G401 (cell line): ENCODE measurements at places on chromosomes 11 and 22.

GRCh38 chr22:49235463-49236300 lies 592.0 kb downstream of the BRD1 start:
- DNase-seq: no peak

GRCh38 chr11:38005597-38005996 lies 1407.6 kb upstream of the RAG2 start:
- no peak for DNase-seq

- peak; percentile 86 for DNase-seq
Observed at GRCh38 chr11:75022759-75023396, 34.1 kb downstream of the NEU3 start.

DNA sequence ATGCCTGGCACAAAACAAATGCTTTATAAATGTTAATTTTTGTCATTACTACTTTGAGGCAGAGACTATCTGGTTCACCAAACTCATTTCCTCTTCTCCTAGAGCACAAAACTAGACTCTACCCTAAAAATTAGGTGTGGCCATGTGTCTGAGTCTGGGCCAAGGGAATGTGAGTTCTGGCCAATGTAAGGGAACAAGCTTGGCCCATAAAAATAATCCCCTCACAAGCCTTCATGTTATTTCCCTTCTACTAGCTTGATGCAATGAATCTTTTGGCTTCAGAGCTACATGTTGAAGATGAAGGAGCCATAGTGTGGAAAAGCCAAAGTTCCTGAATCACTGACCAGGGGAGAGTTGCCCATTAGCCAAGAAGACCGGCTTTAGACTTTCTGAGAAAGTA lies 406.5 kb upstream of the CCDC90B start:
- DNase-seq: no peak

DNA sequence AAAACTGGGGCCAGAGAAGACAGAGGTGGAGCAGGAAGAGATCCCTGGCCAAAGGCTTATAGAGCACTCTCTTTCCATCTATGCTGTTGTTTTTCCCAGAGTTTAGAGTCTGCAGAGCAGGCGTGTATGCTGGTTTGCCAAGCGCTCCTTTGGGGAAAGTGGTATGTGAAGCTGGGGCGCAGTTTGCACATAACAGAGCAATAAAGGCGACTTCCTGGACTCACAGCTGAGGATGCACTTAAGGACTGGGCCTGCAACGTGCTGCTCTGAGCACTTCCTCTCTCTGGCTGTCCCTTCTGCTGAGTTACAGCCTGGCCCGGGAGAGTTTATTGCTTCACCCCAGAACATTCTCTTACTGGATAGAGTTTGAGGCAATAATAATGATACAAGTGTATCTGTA lies 41.7 kb downstream of the THAP12 start:
- DNase-seq: no peak

DNA sequence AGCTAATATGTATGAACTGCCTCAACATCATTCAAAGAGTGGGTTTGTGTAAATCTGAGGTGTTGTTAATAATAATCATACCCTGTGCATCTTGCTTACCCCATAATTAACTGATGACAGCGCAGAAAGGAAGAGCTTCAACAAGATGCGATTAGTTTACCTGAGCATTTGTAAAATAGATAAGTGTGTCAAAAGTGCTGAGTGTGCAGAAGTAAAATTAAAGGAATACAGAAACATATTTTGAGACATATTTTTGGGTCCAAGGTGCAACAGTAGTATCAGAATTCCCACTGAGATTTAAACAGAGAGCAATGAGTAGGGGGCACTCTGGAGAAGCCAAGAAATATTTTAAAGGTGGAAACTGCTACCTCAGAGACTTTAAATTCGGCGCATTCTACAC lies 6.1 kb downstream of the BLID start:
- DNase-seq: no peak

- DNase-seq: no peak
Observed at GRCh38 chr22:36874736-36875135, 13.9 kb downstream of the NCF4 start.

DNA sequence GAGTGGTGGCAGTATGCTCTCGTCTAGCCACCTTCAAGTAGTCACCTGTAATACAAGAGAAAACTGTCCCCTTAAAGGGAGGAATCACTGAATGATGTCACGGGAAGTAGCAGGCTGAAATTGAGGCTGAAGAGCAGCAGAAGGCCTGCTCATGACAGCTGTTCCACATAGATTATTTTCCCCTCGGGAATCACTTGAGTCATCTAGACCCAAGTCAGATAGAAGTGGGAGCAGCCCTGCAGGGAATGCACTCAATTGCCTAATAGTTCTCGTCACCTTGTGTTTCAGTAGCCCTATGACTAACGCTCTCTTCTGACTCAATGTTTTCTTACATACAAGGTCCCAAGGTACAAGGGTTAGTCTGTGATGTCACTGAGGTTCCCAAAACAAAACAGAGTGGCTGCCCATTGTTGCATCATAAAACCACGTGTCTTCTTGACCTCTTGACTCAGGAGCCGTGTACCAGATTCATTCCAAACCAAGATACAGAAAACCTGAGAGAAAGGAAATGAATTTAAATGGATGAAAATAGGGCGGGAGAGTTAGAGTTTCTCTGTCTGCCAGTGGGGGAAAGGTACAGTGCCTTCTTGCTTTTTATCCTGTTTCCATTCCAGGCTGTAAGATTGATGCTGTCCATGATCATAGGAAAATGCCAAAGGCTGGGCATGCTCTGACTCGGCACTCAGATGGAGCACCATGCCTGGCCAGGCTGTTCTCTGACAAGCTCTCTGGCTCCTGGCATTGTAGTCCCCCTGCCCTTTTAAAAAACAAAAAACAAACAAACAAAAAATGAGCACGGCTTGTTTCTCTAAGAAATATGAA lies 21.6 kb upstream of the C11orf96 start:
- no peak for DNase-seq

- DNase-seq: no peak
Observed at GRCh38 chr11:129734654-129735053, 81.0 kb upstream of the TMEM45B start.

DNA sequence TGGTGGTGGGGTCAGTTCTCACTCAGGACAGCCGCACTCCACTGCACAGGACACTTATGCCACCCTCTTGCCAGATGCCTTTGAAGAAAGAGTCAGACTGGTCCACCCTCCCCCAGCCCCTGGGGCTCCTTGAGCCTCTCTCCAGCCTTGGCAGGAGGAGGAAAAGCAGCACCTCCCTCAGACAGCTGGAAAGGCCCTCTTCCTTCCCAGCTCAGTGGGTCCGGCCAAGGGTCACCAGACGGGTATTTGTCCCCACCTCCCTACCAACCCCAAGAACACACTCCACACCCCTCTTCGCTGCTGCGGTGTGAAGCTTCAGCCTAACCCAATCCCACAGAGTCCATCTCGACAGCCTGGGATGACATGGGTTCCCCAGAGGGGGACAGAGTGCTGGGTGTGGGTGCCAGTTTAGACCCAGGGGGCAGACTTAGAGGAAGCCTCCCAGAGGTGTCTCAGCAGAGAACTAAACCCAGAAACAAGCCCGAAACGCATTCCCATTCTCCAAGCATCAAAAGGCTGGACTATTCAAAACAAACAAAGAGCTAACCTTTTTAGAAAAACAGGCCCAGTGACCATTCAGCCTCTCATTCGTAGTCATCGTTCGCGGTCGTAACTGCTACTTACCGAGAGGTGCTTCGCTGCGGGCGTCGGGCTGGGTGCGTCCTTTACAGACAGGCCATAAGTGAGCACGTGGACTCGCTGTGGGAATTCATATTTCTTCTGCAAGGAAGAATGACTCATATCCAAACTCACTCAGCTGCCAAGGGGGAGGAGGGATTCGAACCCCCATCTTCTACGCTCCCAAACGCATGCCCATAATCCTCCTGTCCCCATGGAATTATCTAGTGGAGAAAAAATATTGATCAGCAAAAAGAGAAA lies 57.5 kb upstream of the ANO1 start:
- DNase-seq: no peak

DNA sequence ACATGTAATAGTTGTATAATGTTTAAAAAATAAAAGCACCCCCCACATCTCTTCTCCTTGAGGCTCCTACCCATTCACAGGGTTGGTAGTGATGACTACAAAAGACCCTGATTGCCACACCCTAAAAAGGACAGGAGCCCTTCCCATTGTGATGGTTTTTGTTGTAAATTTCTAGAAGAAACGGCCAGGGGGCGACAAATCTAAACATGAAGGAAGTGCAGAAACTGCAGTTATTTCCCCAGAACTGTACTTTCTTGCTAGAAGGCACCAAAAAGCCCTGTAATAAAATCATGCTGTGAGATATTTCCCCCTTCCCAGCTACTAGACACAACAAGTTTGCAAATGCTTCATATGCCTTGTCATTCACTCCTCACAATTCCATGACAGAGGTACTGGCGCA lies 10.8 kb downstream of the PRR5L start:
- DNase-seq: no peak

DNA sequence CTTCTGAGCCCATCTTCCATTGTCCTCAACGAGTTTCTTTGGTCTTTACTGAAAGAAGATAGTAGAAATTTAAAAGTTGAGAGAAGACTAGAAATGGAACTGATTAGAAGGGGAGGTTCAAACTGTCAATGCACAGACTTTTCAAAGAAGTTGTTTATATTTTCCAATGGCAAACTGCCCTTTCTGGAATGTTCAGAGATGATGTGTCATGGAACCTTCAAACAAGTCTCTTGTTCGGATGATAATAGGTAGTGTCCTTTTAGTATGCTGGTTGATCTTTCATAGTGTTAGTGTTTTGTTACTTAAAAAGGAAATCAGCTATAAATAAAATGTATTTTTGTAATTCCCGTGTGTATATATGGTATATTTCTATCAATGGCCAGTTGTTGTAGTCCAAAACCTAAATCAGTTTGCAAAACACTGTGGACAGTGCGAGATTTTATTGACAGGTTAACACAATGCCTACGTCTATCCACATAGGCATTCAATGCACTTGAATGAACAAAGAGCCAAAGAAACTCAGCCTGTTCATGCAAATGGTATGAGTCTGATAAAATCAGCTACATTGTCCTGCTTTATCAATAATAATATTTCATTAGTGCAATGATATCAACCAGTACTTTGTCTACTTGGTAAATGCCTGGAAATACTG lies 30.9 kb downstream of the C11orf91 start:
- no peak for DNase-seq

- no peak for DNase-seq
Observed at GRCh38 chr22:50683086-50683993, 10.7 kb downstream of the SHANK3 start.

GRCh38 chr11:36390963-36391471 lies 94.9 kb downstream of the PRR5L start:
- DNase-seq: peak; percentile 12

DNA sequence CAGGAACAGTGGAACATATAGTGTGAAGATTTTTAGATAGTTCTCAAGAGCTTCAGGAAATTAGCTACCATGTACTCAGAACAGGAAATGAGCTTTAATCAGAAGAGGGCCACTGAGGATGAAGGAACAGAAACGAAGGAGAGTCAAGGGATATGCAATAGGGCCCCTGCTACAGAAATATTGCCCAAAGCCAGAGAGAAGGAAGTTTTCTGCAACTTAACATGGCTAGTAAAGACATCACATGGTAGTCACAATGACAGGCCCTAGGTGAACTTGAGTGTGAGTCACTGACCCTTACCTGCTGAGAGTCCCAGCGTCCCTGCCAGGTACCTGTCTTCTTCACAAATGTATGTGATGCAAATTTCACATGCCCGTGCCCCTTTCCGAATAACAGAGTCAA lies 25.2 kb upstream of the CARD16 start:
- DNase-seq: no peak

- DNase-seq: no peak
Observed at GRCh38 chr11:10379871-10380568, 75.0 kb upstream of the AMPD3 start.

DNA sequence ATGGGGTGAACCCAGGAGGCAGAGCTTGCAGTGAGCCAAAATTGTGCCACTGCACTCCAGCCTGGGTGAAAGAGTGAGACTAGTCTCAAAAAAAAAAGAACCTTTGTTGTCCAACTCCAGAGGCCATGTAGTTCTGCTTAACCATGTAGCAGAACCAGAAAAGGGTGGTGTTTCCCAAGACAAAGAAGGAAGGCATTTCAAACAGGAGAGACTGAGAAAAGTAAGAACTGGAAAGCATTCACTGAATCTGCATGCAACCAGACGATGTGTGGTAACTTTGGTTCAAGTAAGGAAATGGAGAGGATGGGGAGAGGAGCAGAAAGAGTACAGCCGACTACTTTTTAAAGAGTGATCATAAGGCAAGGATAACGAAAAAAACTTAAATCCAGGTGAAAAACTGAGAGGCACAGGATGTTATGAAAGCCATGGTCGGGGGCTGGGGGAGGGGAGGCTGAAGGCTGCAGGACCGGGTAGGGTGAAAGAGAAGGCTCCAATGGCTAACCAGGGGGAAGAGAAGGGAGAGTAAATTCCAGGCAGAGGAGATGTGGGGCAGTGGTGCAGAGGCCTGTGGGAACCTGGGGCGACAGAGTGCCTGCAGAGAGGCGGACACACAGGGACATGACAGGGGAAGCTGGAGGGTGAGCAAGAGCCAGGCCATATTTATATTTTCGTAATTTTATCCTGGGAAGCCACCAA lies 48.8 kb downstream of the MAPK1 start:
- no peak for DNase-seq

- DNase-seq: no peak
Observed at GRCh38 chr11:116342148-116342547, 430.6 kb downstream of the BUD13 start.

DNA sequence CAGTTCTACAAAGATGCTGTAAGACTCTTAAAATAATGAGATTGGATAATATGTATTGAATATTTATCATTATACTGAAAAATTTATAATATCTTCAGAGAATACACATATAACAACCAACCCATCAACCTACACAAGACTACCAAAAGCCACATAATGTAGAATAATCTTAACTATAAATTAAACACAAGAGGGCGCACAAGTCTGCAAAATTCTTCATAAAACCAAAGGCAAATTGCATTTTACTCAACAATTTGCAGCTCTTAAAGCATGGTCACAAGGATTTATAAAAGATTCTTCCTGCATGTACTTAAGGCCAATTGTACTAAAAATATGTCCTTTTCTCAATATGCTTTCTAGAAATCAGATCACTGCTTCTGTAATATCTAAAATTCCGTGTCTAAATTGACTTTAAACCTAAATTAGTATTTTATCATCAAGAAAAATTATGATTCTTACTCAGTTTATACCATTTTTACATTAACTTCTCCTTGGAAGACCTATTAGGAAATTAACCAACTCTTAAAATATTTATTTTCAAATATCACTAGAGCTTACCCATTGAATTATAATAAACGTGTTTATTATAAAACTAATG lies 79.0 kb downstream of the TTC28 start:
- DNase-seq: peak; percentile 69

GRCh38 chr11:22976146-22976545 lies 115.9 kb upstream of the CCDC179 start:
- DNase-seq: no peak

DNA sequence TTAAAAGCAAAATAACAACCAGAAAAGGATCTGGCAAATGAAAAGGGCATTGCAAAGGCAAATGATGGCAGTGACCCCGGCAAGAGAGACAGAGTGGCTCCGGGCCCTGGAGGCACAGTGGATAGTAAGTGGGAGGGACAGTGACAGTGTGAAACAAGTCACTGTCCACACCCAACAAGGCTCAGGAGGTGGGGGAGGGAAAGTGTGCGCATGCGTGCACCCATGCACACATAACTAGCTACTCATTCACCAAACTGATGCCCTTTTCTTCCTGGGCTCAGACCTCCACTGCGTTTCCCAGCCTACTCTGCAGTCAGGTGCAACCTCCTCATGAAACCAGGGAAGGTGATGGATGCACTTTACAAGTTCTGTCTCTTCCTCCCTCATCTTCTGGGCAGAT lies 108.4 kb downstream of the SHANK2 start:
- no peak for DNase-seq
